Stimulated activated CD8-positive, alpha-beta memory T cell treated with anti-CD3 and anti-CD28 coated beads, Interleukin-4, amount 100 ng/mL, for 48 hours (primary cell): ENCODE measurements at places on chromosomes 11 and 22.

GRCh38 chr11:114251815-114252337, 44.3 kb upstream of the NNMT start:
- no peak for DNase-seq

- DNase-seq, result no peak
These were observed 87.9 kb upstream of the PLET1 start for GRCh38 chr11:112348480-112349029.

DNA sequence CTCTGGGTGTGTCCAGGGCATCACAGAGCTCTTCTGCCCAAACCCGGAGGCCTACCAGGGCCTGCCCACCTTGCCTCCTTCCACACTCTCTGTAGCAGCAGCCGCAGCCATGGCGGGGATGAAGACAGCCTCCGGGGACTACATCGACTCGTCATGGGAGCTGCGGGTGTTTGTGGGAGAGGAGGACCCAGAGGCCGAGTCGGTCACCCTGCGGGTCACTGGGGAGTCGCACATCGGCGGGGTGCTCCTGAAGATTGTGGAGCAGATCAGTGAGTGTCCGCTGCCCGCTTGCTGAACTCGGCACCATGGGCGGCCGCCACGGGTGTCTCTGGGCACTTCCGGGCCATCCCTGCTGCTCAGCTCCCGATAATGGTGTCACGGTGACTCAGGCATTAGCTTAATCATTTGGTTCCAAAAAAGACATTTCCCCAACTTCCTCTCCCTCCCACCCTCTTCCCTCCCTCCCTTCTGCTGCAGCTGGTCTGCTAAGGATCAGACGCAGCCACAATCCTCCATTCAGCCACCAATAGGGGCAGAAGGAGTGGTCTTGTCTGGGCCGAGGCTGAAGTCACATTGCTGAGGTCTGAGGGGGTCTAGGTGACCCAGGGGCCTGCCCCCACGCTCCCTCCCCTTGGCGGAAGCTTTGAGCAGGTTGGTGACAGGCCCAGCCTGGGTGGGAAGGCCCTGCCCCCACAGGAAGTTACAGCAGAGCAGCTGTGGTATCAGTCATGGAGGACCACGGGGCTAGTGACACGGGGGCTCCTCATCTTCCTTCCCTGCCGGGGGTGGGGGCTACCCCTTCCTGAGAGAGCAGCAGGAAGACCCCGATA, 950 bp downstream of the FERMT3 start:
- DNase-seq, result peak; percentile 89

GRCh38 chr11:94145916-94146315, 17.3 kb downstream of the PANX1 start:
- no peak for DNase-seq

DNA sequence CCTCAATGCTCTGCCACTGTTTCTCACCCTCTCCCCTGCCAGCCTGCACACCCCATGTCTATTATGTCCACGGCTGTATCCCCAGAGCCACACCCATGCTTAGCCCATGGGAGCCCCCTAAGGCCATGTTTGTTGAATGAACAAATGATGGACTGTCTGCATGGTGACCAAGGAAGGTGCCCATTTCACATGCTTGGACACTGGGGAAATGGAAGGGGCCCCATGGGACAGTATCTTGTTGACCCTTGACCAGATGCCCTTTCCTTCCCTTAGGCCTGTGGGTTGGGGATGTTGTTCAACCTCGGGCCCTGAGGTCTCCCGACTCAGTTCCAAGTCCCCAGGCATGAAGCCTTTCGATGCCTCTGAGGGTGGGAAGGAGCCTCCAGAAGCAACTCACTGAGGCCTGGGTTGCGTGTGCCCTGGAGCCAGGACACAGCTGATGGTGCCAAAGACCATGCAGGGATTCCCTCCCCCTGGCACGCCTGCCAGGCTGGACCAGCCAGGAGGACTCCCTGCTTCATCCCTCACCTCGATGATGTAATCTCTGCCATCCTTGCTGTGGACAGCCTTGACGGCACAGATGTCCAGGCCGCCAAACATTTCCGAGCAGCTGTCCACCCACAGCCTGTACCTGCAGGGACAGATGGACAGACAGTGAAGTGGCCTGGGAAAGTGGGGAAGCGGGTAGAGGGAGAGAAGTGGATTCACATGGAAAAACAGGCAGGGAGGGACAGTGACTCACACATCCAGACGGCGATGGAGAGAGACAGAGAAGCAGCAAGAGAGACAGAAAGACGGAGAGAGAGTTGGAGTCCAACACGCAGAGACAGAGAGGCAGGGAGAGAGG, 58.9 kb downstream of the FBXO7 start:
- DNase-seq, result no peak
